Inflammatory macrophage treated with lipopolysaccharide for 1 hour (primary cell): ENCODE measurements at places on chromosomes 7 and 10.

DNA sequence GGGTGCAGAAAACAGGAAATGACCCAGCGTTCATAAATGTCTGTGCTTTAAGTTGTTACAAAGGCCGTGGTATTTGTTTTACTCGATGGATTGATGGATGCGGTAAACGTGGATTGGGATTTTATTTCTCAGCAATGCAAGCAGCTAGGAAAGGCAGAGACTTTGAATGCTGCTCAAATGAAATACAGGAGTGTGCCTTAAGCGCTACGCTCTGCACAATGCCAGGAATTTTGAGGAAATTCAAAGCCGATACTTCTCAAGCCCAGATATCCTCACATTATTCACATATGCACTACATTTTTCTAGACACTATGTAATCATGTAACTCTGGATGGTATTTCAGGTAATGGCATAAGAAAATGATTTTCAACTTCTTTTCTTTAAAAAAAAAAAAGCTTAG, 514.3 kb upstream of the ADARB2 start:
- no peak for DNase-seq

GRCh38 chr10:45239642-45240041, 75.8 kb downstream of the OR13A1 start:
- DNase-seq, result no peak

GRCh38 chr7:113143486-113144257, 25.3 kb upstream of the SMIM30 start:
- no peak for DNase-seq

DNA sequence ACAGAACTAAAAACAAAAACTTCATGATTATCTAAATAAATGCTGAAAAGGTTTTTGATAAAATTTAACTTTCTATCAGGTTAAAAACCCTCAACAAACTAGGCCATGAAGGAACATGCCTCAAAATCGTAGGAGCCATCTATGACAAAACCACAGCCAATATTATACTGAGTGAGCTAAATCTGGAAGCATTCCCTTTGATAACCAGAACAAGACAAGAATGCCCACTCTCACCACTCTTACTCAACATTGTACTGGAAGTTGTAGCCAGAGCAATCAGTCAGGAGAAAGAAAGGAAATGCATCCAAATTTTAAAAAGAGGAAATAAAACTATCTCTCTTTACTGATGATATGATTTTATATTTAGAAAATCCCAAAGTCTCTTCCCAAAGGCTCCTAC, 228.7 kb downstream of the CHRM2 start:
- no peak for DNase-seq

- DNase-seq, result no peak
Measured at GRCh38 chr7:73960548-73960947, 67.4 kb upstream of the ELN start.

DNA sequence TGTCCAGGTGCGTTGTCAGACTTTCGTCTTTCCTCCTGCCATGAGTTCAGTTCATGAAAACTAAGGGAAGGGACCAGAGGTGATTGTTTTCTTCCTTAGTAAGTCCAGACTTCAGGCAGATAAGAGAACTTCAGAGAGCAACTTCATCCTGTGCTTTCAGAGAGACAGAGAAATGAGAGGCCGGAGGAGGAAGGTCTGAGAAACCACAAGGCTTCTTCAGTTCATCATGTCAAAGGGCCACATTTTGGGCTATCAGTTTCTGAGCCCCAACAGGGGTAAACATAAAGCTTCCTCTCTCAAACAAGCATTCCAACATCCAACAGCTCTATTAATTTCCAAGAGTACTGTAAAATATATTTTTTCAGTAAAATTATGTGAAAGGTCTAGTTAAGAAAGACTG, 668.4 kb upstream of the NRP1 start:
- no peak for DNase-seq

GRCh38 chr7:66727058-66727457, 13.5 kb upstream of the RABGEF1 start:
- no peak for DNase-seq

DNA sequence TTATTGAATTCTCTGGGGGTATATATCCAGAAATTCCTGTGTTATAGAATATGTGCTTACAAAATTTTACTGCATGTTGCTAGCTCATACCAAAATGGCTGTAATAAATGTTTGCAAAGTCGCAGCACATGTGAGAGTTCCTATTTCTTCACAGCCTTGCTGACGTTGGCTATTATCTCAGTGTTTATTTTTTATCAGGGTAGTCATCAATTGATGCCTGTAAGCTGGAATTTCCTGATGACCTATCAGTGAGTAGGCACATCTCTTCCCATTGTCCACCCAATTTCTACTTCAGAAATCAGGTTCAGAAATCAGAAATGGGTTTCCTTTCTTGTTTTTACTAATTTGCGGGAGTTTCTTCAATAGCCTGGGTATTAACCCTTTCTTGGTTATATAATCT, 268.1 kb upstream of the FZD8 start:
- peak; percentile 7 for DNase-seq

DNA sequence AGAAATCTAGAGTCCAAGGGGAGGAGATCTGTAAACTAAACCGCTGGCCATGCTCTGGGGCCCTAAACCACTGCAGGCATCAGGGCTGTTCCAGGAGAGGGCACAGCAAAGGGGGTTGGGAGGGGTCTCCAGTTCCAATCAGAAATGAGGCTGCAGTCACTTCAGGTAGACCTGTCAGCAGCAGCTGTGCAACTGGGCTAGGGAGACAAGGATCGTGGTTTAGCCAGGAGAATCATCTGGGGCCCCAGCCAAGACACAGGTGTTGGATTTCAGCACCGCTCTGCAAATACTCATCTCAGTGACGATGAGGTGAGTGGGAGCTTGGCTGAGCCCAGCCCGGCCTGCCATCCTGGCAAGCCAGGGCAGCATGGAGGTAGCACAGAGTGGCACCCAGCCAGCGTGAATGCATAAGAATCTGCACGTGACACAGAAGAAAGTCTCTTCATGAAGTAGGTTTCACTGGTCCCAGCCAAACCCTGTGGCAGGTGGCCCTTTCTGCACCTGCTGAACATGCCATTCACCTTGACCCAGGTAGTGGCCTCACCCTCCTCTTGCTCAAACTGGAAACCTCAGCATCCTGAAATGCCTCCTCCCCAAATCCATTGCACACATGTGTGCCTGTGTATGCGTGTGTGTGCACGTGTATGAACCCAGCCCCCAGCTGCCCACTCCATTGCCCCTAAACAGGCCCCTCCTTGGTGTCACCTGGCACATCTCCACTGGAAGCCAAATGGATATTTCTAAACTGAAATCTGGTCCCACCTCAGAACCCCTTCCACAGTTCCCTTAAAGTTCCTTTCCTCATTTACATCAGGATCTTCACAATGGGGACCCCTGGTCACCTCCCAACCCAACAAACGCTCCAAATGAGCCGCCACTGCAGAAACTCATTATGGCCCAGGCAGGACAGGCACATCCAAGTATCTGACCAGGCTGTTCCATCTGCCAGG, 9.6 kb downstream of the GPRIN2 start:
- no peak for DNase-seq

DNA sequence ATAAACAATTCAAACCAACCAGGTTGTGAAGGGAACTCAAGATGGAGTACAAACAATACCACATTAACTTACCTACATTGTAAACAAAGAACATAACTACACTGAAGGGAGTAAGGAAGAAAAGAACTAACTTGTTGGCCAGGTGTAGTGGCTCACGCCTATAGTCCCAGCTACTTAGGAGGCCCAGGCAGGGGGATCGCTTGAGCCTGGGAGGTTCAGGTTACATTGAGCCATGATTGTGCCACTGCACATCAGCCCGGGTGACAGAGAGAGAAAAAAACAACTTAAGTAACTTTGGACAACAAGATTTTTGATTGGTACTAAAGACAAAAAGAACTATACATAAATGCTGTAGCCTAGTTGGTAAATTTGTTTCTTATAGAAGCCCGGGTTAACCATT, 68.8 kb downstream of the TRIL start:
- DNase-seq, result no peak

- DNase-seq, result no peak
Measured at GRCh38 chr10:61761825-61762217, 99.1 kb downstream of the CABCOCO1 start.

DNA sequence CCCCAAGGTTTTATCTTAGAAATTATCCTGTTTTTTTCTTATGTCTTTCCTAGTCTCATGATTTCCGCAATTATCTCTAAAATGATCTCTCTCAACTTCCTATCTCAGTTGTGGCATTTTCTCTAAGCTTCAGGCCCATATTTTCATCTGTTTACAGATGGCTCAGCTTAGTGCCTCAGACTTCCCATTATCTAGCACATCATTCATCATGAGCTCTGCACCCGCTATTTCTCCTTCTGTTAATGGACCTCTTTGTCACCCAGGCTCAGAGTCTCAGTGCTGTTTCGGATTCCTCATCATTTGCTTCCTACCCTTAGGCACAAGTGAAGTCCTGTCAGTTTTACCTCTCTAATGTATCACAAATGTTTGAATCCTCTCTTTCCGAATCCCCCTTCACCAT, 84.1 kb downstream of the BMPR1A start:
- DNase-seq, result no peak

DNA sequence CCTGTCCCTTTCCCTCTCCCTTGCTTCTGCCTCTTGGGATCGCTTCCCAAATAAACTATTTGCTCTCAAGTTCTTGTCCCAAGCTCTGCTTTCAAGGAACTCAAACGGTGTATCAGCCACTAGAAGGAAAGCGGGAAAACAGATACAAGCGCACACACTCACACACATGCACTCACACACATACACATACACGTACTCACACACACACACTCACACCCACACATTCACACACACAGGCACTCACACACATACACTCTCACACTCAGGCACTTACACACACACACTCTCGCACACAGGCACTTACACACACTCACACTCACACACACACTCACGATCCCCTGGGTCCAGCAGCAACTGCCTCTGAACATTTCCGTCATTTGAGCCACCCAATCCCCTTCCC, 121.9 kb downstream of the RAB11FIP2 start:
- no peak for DNase-seq

GRCh38 chr10:27626890-27627289, 118.7 kb downstream of the MKX start:
- no peak for DNase-seq

GRCh38 chr7:46767071-46767470, 814.8 kb downstream of the TNS3 start:
- no peak for DNase-seq

DNA sequence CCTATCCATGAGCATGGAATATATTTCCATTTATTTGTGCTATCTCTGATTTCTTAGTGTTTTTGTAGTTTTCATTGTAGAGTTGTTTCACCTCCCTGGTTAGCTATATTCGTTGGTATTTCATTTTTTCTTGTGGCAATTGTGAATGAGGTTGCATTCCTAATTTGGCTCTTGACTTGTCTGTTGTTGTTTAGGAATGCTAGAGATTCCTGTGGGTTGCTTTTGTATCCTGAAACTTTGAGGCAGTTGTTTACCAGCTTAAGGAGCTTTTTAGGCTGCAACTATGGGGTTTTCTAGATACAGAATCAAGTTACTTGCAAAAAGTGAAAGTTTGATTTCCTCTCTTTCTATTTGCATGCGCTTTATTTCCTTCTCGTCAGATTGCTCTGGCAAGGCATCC, 304.7 kb upstream of the GRM3 start:
- no peak for DNase-seq

- no peak for DNase-seq
Measured at GRCh38 chr10:28520346-28520745, 12.6 kb upstream of the WAC start.

DNA sequence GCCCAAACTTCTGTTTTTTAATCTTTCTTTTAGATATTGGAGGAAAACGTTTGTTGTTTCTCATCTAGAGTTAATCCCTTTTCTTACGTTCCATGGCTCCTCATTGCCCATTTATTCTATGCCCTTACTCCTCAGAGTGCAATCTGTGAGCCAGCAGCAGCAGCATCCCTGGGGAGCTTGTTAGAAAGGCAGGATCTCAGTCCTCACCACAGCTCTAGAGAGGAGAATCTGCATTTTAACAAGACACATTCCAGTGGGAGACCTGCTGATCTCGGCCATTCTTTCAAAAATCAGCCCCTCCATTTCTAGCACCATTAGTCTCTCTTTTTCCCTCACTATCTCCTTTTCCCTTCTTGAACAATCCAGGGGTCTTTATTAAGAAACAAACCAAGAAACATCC, 84.4 kb upstream of the NOBOX start:
- DNase-seq, result no peak

DNA sequence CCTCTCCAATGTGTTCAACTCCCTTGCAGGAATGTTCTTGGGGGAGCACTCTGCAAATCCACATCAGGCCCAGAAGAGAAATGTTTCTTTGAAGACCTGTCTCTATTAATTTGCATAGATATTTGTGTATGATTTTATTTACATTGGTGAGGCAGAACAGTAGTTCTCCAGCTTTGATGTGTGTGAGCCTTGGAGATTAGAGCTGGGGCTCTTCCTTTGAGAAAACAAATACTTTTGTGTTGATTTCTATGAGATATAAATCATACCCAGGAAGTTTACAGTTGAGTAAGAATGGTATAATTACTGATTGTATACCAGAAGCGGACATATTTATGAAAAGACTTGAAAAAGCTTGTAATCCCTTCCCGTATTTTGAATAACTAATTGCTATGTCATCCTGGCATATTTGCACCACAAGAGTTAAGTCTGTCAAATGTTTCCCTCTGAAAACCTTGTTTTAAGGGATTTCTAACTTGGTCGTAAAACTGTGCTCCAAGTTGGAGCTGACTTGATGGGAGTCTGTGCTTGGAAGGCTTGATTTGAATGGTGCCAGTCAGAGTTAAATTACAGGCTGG, 468.5 kb downstream of the LRMDA start:
- DNase-seq, result no peak

DNA sequence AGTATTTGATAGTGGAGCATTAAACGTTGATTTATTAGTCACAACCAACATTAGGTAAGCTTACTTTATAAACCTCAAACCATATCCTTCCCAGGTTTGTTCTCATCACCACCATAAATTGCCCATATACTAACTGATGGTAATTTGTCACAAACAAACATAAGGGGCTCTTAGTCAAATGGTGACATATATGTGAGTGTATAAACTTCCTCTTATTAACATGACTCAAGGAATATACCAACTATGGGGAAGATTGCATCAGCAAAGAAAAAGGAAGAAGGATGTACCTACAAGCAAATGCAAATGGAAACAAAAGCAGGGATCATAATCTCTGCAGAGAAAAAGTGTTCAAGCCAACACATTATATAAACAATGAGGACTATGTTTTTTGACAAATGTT, 418.2 kb upstream of the AKR1E2 start:
- peak; percentile 89 for DNase-seq

GRCh38 chr7:24718977-24719491, 38.2 kb downstream of the GSDME start:
- DNase-seq, result no peak

DNA sequence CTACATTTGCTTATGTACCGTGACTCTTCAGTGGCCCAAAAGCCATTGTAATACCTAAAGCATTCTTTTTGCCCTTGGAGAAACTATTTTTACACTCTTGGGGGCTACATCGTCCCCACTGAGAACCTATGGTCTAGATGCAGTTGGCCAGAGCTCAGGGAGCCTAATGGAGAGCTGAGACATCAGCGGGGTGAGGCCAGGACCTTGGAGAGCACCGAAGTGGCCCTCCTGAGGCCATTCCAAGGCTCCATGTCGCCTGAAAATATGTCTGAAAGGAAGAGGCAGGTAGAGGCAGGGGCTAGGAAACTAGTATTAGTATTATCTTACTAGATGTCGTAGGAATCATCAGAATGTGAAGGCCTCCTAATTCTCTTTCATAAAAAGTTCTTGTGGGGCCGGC, 4.9 kb downstream of the PKD2L1 start:
- no peak for DNase-seq

GRCh38 chr7:44637788-44638594, 31.6 kb downstream of the OGDH start:
- peak; percentile 93 for DNase-seq
